IMR-90 (cell line): ENCODE measurements at places on chromosomes 3 and 15. TPM values are rescaled to one million over a fixed set of nuclear protein-coding genes. Genes with fewer than 3 reads are reported as not detected.

The FES gene
- total RNA-seq, result 9.7 and 11.7 TPM in 2 replicates

GRCh38 chr3:60301142-60301541, 950.1 kb downstream of the FHIT start:
- peaks cover 13% of the 10 kb centered on the region for H3K4me1 ChIP-seq
- H3K27me3 ChIP-seq, result no peaks in the 10 kb centered on the region
- H3K4me3 ChIP-seq, result no peak overlapping the region
- H3K27ac ChIP-seq, result peak overlapping the region; percentile 96; the same call in 1 of the 2 replicates
- peak; percentile 94 for DNase-seq

- H3K4me3 ChIP-seq, result peak overlapping the region; percentile 87
- DNase-seq, result no peak
- H3K27ac ChIP-seq, result peak overlapping the region; percentile 74; the same call in 1 of the 2 replicates
- H3K4me1 ChIP-seq, result peaks cover 8% of the 10 kb centered on the region
Observed at GRCh38 chr3:184812662-184813042, 686 bp downstream of the VPS8 start.

The STRA6 gene
- not detected in 2 replicates for total RNA-seq

- H3K36me3 ChIP-seq, result 0 out of 2 replicates have a peak, but pooled peaks cover 2% of the 10 kb centered on the region
- no peak overlapping the region for H3K4me3 ChIP-seq
- no peak overlapping the region for H3K27ac ChIP-seq
- no peaks in the 10 kb centered on the region for H3K27me3 ChIP-seq
Observed at GRCh38 chr3:141942006-141942405, 65.6 kb downstream of the ATP1B3 start.

DNA sequence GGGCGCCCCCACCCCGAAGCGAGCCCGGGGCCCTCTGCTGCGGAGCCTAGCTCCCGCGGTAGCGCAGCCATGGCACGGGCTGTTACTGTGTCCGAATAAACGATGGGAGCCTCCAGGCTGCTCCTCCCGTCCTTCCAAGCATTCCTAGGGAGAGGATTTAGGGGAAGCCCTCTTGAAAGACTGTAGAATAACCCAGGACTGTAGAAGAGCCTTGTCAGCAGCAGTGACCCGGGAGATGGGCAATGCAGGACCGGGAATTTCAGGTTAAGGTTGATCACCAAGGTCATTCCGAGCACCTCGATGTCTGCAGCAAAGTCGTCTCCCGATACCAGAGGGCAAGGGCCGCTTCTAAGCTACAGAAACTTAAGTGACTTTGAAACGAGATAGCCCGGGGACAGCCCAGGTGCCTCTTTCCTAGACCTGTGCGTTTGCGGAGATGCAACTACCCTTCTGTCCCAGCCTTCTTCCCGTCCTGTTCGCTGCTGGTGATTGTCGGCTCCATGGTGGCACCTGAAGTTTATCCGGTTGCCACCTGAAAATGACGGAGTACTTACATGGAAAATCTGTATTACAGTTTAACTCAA, 753 bp upstream of the MYO5A start:
- H3K27me3 ChIP-seq, result peaks cover 8% of the 10 kb centered on the region
- H3K4me3 ChIP-seq, result peak overlapping the region; percentile 75
- H3K4me1 ChIP-seq, result 0 out of 2 replicates have a peak, but pooled peaks cover 3% of the 10 kb centered on the region
- H3K36me3 ChIP-seq, result no peaks in the 10 kb centered on the region
- peak overlapping the region; percentile 25 for H3K27ac ChIP-seq

GRCh38 chr15:95872366-95872771, 458.1 kb upstream of the NR2F2 start:
- peak; percentile 82 for DNase-seq
- H3K4me1 ChIP-seq, result peaks cover 2% of the 10 kb centered on the region; the same call in 1 of the 2 replicates
- no peak overlapping the region for H3K27ac ChIP-seq
- no peak overlapping the region for H3K4me3 ChIP-seq
- H3K36me3 ChIP-seq, result no peaks in the 10 kb centered on the region

The CCDC191 gene
- 0.72 and 0.83 TPM in 2 replicates for total RNA-seq

DNA sequence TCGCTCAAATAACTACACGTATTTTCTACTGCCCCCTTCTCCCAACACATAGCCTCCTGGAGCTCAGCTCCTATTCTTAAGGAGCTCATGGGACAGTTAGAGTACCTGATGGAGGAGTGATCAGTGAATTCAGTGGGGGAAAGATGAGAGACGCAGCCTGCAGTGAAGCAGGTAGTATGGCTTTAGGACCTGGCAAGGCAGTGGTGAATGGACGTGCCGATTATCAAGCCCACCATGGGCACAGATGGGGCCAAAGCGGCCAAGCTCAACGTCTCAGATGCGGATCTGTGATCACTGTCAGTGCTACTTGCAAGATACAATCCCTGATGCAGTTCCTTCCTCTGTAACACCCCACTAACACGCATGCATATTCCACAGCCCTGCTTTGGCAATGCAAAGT, 45.8 kb upstream of the ATP2B2 start:
- H3K36me3 ChIP-seq, result no peaks in the 10 kb centered on the region
- peaks cover 5% of the 10 kb centered on the region for H3K27me3 ChIP-seq
- no peak for DNase-seq
- H3K4me3 ChIP-seq, result no peak overlapping the region

GRCh38 chr15:57218826-57219576, 157.3 kb upstream of the CGNL1 start:
- H3K36me3 ChIP-seq, result no peaks in the 10 kb centered on the region
- peaks cover 10% of the 10 kb centered on the region for H3K4me1 ChIP-seq
- peak overlapping the region; percentile 79 for H3K4me3 ChIP-seq
- peak overlapping the region; percentile 74; the same call in 1 of the 2 replicates for H3K27ac ChIP-seq
- peak; percentile 96 for DNase-seq
- no peaks in the 10 kb centered on the region for H3K27me3 ChIP-seq

- peaks cover 39% of the 10 kb centered on the region for H3K27me3 ChIP-seq
- no peak for DNase-seq
- no peak overlapping the region for H3K27ac ChIP-seq
Observed at GRCh38 chr15:38164507-38164906, 88.1 kb upstream of the SPRED1 start.

- H3K27me3 ChIP-seq, result no peaks in the 10 kb centered on the region
- H3K4me3 ChIP-seq, result no peak overlapping the region
- DNase-seq, result peak; percentile 37
- no peaks in the 10 kb centered on the region; the same call in 1 of the 2 replicates for H3K4me1 ChIP-seq
Observed at GRCh38 chr3:41716471-41716870, 245.4 kb downstream of the ULK4 start.
